Stimulated activated CD8-positive, alpha-beta memory T cell treated with anti-CD3 and anti-CD28 coated beads, Interleukin-7, amount 100 ng/mL, for 24 hours (primary cell): ENCODE measurements at places on chromosomes 1 and 21.

DNA sequence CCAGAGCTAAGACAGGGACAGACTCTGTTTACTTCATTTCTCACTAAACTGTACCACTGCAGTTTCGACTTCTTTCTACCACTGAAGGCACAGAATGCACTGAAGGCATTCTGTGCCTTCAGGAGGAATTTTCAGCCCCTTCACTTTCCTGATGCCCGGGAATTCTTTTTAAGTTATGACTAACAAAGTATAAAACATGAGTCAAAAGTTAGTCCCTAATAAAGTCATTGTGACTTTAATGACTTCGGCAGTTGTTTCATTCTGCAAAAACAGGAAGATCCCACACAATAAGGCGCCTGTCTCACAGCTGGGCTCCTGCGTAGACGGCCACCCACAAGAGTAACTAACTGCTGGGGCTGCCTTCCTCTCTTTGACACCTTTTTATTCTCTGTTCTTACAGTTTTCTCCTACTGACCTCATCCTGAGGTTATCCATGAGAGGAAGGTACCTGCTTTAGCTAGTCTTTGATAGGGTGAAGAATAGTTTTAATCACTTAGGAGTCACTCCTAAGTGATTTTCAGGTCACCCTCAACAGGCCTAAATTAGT lies 183.9 kb upstream of the SGIP1 start:
- no peak for DNase-seq

GRCh38 chr1:7375781-7376660 lies 395.1 kb upstream of the VAMP3 start:
- DNase-seq: no peak

DNA sequence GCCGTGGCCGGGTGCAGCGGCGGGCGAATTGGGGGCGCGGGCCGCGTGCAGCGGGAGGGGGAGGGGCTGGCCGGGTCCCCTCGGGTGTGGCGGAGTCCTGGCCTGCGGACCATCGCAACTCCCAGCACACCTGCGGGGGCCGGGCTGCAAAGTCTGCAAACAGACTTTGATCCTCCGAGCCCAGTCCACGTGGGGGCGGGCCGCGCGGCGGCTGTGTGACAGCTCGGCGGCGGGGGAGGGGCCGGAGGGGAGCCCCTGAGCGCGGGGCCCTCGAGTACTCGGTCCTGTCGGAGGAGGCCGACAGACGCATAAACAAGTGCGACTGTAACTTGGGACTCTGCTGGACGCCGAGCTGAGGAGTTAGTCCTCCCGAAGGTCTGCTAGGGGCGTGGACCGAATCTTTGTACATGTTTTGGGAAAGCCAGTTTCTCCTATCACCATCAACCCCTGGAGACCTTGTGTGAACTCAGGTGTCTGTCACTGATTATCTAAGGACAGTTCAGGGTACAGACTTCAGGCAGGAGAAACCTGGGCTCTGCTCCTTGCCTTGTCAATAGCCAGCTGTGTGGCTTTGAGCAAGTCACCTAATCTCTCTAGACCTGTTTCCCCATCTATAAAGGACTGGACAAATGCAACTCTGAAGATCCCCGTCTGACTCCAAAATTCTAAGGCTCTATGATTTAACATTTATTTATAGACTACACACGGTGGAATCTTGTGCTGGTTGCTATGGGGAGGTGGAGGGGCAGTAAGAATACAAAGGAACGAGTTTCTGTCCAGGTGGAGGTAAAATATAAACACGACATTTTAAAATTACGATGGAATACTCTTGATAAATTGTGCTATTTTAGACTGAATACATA lies 710 bp upstream of the SLC30A1 start:
- no peak for DNase-seq

GRCh38 chr1:185488808-185489207 lies 171.8 kb upstream of the IVNS1ABP start:
- DNase-seq: no peak

GRCh38 chr1:244171241-244171985 lies 120.3 kb downstream of the ZBTB18 start:
- no peak for DNase-seq

- no peak for DNase-seq
These were observed 32.5 kb downstream of the SASS6 start for GRCh38 chr1:100100202-100100601.

GRCh38 chr1:155776414-155776813 lies 80.6 kb downstream of the GON4L start:
- DNase-seq: no peak

GRCh38 chr1:214086945-214087344 lies 99.2 kb downstream of the PROX1 start:
- DNase-seq: no peak

DNA sequence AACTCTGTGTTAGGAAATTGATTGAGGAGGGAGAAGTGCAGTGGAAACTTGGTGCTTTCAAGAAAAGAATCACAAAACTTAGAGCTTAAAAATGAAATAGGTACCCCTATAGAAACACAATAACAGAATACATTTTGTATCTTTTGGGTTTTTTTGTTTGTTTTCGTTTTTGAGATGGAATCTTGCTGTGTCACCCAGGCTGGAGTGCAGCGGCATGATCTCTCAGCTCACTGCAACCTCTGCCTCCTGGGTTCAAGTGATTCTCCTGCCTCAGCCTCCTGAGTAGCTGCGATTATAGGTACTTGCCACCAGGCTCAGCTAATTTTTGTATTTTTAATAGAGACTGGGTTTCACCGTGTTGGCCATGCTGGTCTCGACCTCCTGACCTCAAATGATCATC lies 51.5 kb upstream of the RAVER2 start:
- DNase-seq: no peak
